NCI-H69 (cell line): ENCODE measurements at places on chromosomes 12 and 14.

DNA sequence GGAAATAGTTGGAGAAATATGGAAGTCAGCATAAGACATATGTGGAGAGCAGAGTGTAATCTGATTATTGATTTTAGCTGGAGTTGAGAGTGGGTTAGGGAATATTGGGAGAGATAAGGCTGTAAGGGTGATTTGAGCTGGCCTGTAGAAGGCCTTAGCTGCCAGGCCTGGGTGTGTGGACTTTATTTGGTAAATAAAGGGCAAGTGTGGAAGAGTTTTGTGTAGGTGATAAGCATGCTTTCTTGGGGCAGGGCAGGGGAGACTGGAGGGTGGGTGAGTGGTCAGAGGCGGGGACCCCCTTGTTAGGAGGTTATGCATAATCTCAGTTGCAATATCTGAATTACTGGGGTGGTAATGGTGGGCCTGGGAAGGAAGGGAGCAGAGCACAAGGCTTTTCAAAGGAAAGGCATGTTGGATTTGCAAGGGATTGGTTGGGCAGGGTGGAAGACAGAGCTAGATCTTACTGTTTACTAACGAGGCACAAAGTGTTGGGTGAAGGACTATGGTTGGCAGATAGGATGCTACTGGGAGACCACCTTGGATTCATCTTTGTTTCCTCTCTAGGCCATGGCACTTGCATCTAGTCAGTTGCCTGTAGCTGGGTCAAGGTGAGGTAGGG is 5.5 kb downstream of the KHNYN start:
- DNase-seq = no peak

- no peak for DNase-seq
Measured at GRCh38 chr12:8947737-8948136, 1.7 kb downstream of the M6PR start.

- no peak for DNase-seq
Measured at GRCh38 chr12:40770781-40771180, 78.5 kb downstream of the CNTN1 start.

- DNase-seq = no peak
Measured at GRCh38 chr12:31249356-31249755, 76.6 kb downstream of the SINHCAF start.

GRCh38 chr12:124542021-124542949 is 25.1 kb downstream of the NCOR2 start:
- no peak for DNase-seq

GRCh38 chr14:49545716-49546115 is 40.5 kb downstream of the RPS29 start:
- no peak for DNase-seq

DNA sequence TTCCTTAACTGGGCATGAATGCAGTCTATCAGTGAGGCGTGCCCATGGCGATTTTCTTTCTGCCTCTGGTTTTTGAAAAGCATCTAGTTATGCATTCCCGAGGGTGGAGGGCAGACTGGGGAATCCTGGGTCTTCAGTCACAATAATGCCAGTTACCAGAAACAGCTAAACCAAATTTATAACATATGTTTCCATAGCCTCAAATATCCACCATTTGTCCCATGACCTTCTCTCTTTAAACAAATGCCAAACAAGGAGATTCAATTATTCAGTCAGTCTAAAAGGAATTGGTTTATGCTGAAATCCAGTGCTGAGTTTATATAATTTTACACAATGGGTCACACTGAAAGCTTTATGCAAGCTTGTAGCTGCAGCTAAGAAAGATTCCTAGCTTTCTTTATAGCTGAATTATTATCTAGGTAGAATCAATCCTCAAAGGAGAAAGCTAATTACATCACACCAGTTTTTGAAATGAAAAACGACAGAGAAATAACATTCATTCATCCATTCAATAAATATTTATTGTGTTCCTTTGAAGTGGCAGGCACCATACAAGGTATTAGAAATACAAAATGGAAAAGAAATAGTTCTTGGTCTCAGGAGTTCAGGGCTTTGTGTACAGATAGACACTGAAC is 131.3 kb upstream of the RAP1B start:
- no peak for DNase-seq
